ENCODE measurements at places on chromosomes 13 and 19. TPM values are rescaled to one million over a fixed set of nuclear protein-coding genes. Genes with fewer than 3 reads are reported as not detected.

PTPRS gene
- not detected for polyA plus RNA-seq

SHD gene
- not detected for polyA plus RNA-seq

CDADC1 gene
- 17.9 TPM for polyA plus RNA-seq

IGFL2 gene
- not detected for polyA plus RNA-seq

- no peak overlapping the region for H3K4me3 ChIP-seq
- no peak overlapping the region for H3K27ac ChIP-seq
- peaks cover 10% of the 10 kb centered on the region for H3K4me1 ChIP-seq
- H3K36me3 ChIP-seq = no peaks in the 10 kb centered on the region
- peaks cover 4% of the 10 kb centered on the region for H3K27me3 ChIP-seq
Observed at GRCh38 chr13:109655611-109656010, 130.8 kb downstream of the IRS2 start.

DNA sequence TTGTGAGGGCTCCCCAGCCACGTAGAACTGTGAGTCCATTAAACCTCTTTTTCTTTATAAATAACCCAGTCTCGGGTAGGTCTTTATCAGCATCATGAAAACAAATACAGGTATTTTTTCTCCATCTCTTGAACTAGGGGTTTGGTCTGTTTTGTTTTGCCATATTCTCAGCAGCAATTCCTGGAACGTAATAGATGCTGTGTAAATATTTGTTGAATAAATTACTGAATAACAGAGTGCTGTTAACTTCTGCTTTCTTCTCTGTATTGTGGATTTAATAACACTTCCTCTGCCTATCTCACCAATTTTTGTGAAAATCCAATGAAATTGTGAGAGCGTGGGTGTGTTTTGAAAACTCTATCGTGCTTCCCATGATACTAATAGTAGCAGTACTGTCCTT, 429.4 kb downstream of the DCT start:
- no peak overlapping the region for H3K4me3 ChIP-seq
- no peaks in the 10 kb centered on the region for H3K36me3 ChIP-seq
- H3K27me3 ChIP-seq = peaks cover 2% of the 10 kb centered on the region
- H3K4me1 ChIP-seq = peaks cover 7% of the 10 kb centered on the region
- no peak overlapping the region for H3K27ac ChIP-seq

GRCh38 chr19:13849991-13850909, 26.7 kb upstream of the NANOS3 start:
- H3K4me1 ChIP-seq = peaks cover 39% of the 10 kb centered on the region
- H3K4me3 ChIP-seq = peak overlapping the region; percentile 77
- peak; percentile 76 for DNase-seq
- peak overlapping the region; percentile 99 for H3K27ac ChIP-seq
- no peaks in the 10 kb centered on the region for H3K36me3 ChIP-seq
- peaks cover 30% of the 10 kb centered on the region for H3K27me3 ChIP-seq

DNA sequence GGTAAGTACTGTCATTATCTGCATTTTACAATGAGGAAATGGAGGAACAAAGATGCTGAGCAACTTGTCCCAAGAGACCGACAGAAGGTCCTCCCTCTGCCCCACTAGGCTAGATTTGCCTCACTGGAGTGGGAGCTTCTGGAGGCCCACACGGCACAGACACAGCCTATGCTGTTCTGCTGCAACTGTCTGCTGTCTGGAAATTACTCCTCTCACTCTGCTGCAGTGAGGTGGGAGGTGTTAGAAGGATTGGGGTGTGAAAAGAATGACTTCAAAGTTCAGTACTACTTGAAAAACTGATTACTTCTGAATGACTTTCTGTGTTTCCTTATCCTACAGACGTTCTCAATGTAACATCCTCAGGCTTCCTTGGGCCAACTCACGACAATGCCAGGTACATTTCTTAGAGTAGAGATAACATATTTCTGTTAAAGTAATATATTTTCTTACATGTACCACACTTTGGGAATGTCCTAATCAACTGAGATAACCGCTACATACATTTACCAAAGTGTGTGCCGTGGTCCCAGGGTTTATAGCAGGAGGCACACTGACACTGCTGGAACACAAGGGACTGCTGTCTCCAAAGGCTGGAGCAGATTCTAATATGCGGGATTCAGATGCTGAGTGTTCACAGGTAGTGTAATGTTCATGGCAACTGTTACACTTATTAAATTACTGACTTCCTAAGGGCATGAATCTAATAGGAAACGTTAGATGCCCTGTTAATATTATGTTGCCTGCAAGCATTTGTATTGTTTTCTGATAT, 53.5 kb upstream of the WASF3 start:
- DNase-seq = no peak
- peaks cover 2% of the 10 kb centered on the region for H3K27me3 ChIP-seq
- H3K36me3 ChIP-seq = no peaks in the 10 kb centered on the region
- H3K27ac ChIP-seq = no peak overlapping the region

DNA sequence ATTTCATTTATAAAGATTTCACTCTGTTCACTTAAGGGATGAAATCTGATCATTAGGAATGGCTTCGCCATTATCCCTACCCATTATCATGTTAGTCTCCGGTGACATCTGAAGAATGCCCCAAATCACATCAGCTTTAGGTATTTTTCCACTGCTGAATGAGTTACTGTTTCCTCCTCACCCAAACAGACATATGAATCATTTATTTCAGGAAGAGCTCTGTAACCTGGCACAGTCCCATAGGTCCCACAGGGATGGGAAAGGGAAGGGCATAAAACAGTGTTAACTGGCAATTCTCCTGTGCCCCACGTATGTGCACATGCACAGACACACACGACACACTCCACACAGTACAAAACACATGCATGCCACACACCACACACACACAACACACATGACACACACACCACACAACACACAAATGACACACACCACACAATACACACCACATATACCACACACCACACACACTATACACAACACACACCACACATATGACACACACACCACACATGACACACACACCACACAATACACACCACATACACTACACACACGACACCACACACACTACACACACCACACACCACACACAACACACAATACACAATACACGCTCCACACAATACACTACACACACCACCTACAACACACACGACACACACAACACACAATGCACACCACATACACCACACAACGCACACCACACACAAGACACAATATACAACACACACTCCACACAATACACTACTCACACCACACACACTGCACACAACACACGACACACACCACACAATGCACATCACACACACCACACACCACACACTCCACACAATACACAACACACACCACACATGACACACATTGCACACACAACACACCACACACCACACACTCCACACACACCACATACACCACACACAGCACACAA, 15.4 kb downstream of the TMEM255B start:
- H3K4me1 ChIP-seq = peaks cover 6% of the 10 kb centered on the region
- peaks cover 5% of the 10 kb centered on the region for H3K27me3 ChIP-seq
- no peaks in the 10 kb centered on the region for H3K36me3 ChIP-seq
- no peak overlapping the region for H3K4me3 ChIP-seq
- no peak overlapping the region for H3K27ac ChIP-seq

- peaks cover 12% of the 10 kb centered on the region for H3K27me3 ChIP-seq
- no peak overlapping the region for H3K27ac ChIP-seq
- DNase-seq = no peak
- H3K4me3 ChIP-seq = no peak overlapping the region
- no peaks in the 10 kb centered on the region for H3K36me3 ChIP-seq
- peaks cover under 1% of the 10 kb centered on the region for H3K4me1 ChIP-seq
Observed at GRCh38 chr13:106527445-106527801, 8.0 kb downstream of the EFNB2 start.

- H3K4me3 ChIP-seq = no peak overlapping the region
- no peak for DNase-seq
- H3K27me3 ChIP-seq = no peaks in the 10 kb centered on the region
- no peak overlapping the region for H3K27ac ChIP-seq
- H3K36me3 ChIP-seq = peaks cover 5% of the 10 kb centered on the region
Observed at GRCh38 chr13:20492641-20493040, 33.0 kb downstream of the CRYL1 start.

- H3K4me3 ChIP-seq = peak overlapping the region; percentile 86
- peaks cover 27% of the 10 kb centered on the region for H3K4me1 ChIP-seq
- no peaks in the 10 kb centered on the region for H3K36me3 ChIP-seq
- peaks cover 41% of the 10 kb centered on the region for H3K27me3 ChIP-seq
- H3K27ac ChIP-seq = peak overlapping the region; percentile 93
- DNase-seq = no peak
Observed at GRCh38 chr19:1856345-1856697, 7.1 kb downstream of the KLF16 start.
